Globus pallidus (tissue), 1 donor: ENCODE measurements at places on chromosomes 3 and 15.

DNA sequence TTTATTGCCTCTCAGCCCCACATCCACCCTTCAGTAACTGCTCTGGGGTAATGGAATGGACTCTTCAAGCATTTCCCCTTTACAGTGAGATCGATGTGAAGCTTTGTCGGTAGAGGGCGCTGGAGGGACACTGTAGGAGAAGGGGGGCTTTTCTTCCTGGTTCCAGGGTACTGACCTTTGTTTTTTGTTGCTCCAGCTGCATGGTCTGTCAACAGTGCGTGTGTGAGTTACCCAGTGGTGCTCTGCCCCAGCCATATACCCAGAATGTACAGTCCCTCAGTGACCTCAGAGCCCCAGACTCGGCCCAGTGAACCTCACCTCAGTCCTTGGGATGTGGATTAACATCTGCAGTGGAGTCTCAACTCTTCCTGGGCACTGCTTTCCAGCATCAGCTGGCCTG, 180.3 kb upstream of the TSC22D2 start:
- DNase-seq = peak; percentile 55

- no peak for DNase-seq
Measured at GRCh38 chr3:187997490-187997889, 156.5 kb upstream of the LPP start.

DNA sequence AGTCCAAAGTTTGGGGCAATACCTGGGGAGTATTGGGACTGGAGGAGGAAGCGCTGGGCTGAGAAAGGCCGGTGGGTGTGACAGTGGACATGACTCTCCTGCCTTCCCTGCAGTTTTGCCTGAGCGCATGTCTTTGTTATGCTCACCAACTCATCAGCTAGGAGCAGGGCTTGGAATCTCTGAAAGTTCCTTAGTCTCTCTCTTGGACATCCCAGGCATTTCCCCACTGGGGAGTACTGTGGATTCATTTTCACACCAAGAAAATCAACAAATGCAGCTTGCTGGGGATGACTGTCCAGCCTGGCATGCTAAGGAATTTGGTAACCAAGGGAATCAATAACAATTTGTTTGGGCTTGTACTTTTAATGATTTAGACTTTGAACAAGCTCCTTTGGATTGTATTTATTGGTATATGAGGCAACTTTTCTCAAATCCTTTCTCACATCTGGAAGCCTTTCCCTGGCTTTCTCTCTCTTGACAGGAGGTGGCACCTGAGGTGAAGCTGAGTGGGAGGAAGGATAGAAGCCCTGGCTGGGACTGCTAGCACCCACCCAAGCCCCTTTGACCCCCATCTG, 48.5 kb upstream of the CHST2 start:
- no peak for DNase-seq

- DNase-seq = no peak
Measured at GRCh38 chr15:60387321-60387720, 10.5 kb downstream of the ANXA2 start.

DNA sequence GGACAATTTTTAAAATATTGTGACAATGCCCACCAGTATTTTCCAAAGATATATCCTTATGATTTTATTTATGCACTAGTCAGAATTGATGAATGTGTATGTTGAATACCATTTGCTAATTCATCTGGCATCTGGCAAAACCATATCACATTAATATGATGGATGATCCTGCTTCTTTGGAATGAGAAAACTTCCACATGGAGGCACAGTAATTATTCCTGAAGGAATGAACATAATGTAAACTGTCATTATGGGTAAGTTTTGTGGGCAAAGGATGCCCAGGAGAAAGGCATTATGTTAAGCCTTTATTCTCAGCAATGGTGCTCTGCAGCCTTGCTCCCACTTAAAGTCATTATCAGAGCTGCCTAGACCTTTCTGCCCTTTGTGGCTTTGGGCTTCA, 113.0 kb upstream of the MME start:
- no peak for DNase-seq

DNA sequence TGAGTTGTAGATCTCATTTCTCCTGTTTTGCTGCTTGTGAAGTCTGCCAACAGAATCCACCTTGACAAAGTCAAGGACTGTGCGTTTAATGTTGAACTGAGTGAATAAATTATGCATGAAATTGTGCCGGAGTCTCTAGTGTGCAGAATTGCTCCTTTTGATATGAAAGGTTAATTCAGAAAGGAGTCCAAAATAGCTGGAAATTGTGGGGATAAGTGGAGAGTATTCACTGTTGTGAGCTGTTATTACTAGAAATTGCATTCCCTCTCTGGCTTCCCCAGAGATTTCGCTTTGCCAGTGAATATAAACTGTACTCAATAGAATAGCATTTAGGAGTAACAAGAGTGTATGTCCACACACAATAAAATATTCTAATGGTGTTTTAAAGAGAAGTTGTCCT, 43.1 kb downstream of the SAMMSON start:
- DNase-seq = peak; percentile 29

DNA sequence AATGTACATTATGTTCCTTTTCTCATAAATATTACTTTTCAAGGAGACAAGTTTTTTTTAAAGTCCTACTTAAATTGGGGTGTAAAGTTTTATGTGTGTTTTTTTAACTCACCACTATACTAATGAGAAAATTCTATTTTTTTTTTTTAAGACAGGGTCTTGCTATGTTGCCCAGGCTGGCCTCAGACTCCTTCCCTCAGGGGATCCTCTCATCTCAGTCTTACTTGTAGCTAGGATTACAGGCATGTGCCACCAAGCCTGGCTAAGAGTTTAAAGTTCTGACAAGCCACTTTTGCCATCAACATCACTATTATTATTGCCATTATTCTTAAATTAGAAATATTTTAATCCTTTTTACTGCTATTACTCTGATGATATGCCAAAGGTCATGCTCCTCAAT, 7.7 kb downstream of the TSPAN3 start:
- DNase-seq = no peak

GRCh38 chr3:114899186-114899931, 247.7 kb downstream of the ZBTB20 start:
- peak; percentile 49 for DNase-seq

GRCh38 chr3:48208076-48208475, 15.2 kb upstream of the CAMP start:
- no peak for DNase-seq

DNA sequence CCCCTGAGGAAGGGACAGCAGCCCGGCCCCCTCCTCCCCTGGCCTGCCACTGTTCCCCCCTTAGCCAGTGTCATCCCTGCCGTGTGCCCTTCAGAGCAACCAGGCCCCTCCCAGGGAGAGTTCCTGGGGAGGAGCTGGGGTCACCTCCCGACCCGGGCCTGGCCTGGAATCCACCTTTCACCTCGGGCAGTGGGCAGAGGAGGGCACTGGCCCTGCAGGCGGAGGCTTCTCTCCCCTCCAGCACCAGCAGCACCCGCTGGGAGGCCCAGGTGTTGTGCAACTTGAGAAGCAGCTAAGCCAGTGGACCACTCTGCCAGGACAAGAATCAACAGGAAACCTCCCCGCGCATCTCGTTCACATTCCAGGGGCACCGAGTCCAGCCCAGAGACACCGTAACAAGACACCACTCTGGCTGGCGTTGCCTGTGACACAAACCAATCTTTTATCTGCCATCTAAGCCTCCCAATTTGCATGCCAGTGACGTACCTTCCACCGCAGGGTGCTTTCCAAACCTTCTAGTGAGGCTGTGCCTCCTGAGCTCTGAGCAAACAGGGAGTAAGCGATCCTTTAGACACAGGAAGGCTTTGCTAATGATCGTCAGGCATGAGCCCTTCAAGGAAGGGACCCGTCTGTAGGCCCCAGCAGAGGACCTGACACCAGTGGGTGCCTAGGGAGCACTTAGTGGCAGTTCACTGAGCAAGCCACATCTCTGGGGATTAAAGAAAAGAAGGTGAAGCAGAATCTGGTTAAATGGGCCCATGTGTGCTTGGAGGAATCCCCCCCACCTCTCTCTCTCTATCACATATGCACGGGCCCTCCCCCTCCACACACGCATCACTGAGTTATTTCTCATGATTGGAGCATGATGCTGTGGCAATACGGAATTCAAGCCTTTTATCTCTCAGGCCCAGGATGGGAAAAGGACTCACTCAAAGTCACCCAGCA, 98.9 kb upstream of the TLE3 start:
- DNase-seq = no peak

DNA sequence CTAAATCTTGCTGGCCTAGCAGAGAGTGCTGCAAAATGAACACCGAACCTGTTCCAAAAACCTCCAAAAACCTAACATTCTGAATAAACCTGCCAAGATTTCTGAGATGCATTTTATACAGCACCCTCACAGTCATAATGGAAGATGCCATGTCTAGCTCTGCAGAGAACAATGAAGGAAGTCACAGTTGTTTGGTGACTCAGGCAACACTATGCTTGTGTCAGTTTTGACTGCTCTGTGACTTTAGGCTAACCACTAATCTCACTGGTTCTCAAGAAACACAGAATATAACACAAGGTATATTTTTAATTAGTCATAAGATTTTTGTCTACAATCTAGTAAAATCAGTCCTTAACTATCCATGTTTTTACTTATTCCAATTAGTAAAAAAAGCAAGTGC, 606.6 kb downstream of the TBL1XR1 start:
- no peak for DNase-seq

- no peak for DNase-seq
Measured at GRCh38 chr3:193387596-193387995, 9.0 kb upstream of the ATP13A5 start.

DNA sequence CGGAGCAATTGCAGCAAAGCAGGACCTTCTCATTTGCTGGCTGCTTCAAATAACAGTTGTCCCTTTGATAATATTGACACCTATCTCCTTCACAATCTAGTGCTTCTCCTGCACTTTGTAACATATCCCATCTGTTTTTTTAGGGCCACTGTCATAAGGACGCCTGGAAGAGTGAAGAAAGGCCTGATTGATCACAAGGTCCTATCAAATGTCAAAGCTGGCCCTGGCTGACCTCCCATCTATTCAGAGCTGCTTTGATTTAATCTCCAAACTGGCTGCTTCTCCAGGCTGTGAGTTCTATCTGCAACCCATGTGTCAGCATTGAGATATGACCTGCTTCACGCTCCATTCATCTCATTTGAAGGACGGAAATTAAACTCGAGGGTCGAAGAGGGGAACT, 601.2 kb upstream of the KCNMB2 start:
- no peak for DNase-seq

GRCh38 chr3:25910997-25911396, 121.1 kb downstream of the OXSM start:
- DNase-seq = peak; percentile 37

GRCh38 chr3:63343674-63344073, 65.6 kb downstream of the SYNPR start:
- no peak for DNase-seq

- DNase-seq = no peak
Measured at GRCh38 chr3:117726776-117727175, 1017.2 kb downstream of the TUSC7 start.

DNA sequence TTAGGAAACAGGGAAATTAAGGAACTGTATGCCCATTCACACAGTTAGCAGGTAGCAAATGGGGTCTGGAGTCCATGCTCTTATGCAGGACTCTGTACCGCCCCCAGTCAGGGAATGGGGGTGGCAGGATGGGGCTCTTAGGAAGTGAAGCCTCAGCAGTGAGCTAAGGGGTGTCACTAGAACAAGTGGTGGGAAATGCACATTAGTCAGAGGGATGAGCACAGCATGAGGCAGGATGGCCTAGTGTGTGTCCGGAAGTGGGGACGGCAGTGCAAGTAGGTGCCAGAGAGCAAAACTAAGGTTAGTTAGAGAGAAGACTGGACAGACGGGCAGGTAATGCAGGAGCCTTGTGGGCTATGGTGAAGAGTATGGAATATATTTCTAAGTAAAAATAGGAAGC, 60.7 kb downstream of the ST3GAL6 start:
- DNase-seq = no peak

DNA sequence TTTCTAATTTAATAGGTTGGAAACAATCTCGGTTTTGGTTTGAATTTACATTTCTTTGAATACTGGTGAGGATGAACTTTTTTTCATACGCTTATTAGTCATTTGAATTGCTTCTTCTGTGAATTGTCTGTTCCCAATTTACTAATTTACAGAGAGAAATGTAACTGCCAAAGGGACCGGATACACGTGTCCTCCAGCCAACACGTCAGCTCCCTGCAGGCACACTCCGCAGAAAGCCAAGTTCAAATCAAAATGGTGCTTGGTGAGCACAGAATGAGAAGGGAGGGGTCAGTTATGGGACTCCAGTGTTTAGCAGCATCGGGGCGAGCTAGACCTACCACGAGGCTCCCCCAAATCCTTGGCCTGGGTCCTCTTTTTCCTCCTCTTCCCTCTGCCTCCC, 10.8 kb upstream of the TSEN2 start:
- DNase-seq = no peak

- DNase-seq = no peak
Measured at GRCh38 chr3:190001426-190001825, 119.3 kb downstream of the P3H2 start.

DNA sequence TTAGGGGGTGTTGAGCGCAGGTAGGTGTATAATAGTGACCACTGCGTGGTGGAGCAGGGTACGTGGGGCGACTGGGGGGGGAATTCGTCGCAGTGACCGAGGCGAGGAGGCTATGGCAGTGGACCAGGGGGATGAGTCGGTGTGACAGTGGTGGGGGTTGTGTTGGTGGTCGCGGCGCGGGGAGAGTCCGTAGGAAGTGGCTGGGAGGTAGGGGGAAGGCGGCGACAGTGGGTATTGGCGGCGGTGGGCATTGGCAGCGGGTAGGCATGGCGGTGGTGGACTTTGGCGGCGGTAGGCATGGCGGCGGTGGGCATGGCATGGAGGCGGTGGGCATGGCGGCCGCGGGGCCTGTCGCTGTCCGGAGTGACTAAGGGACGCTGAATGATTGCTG, 739 bp downstream of the SNRPN start:
- DNase-seq = no peak

- peak; percentile 16 for DNase-seq
Measured at GRCh38 chr3:116951610-116952009, 242.0 kb downstream of the TUSC7 start.

- DNase-seq = no peak
Measured at GRCh38 chr3:135752851-135753250, 212.7 kb upstream of the PPP2R3A start.

GRCh38 chr15:83835479-83835878, 181.6 kb downstream of the ADAMTSL3 start:
- DNase-seq = no peak

DNA sequence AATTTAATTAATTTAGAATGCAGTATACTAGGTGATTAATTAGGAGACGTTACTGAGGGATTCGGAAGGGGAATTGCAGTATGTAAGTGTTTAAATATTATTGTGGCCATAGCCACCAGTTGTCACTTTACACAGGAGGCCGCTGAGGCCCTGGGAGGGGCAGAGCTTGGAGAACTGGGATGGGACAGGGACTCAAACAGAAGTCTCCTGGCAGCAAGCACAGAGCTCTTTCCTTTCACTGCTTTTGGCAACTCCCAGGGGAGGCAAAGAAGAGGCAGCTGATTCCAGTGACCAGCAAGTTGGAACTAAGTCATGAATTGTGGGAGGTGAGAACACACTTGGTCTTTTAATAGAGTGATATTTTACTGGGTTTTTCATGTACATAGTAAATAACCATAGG, 248.6 kb downstream of the RPLP1 start:
- DNase-seq = no peak

GRCh38 chr15:58597943-58598828, 151.3 kb downstream of the ADAM10 start:
- no peak for DNase-seq
